ENCODE measurements at places on chromosomes 2 and 18.

DNA sequence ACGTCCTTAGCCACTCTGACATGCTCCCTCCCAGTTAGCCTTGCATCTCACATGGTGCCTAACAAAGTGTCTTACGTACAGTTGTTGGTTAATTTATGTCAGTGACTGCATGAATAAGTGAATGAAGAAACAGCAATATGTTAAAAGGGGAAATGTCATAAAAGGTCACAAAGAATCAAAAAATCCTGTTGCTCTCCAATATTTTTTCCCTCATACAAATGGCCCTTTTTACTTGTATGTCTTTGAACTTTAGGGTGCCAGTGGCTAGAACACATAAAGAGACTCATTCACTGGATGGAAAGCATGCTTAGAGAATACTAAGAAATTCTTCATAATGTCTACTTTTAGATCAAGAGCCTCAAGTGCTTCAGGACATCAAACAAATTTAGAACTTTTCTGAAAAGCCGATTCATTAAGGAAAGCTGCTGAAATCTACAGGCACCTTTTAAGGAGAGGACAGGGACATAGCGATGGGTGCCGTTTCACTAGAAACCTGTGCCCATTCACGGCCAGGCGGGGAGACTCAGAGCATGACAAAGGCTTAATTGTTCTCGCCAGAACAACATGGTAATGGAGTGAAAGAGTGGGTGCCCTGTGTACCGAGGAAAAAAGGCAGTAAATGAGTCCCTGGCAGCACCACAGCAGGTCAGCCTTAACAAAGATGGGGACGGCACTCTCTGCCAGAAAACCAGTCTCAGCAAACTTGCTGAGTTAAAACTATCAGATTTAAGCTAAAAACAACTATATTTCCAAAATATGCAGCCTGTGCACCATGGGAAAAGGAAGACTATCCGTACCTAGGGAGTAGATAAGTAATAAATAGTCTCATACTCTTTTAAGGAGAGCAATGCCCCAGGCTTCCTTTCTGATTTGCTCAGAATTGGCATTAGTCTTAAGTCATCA, 71.6 kb upstream of the SPTBN1 start:
- DNase-seq: peak; percentile 59

GRCh38 chr18:23986600-23987359, 27.8 kb upstream of the TTC39C start:
- DNase-seq: no peak

DNA sequence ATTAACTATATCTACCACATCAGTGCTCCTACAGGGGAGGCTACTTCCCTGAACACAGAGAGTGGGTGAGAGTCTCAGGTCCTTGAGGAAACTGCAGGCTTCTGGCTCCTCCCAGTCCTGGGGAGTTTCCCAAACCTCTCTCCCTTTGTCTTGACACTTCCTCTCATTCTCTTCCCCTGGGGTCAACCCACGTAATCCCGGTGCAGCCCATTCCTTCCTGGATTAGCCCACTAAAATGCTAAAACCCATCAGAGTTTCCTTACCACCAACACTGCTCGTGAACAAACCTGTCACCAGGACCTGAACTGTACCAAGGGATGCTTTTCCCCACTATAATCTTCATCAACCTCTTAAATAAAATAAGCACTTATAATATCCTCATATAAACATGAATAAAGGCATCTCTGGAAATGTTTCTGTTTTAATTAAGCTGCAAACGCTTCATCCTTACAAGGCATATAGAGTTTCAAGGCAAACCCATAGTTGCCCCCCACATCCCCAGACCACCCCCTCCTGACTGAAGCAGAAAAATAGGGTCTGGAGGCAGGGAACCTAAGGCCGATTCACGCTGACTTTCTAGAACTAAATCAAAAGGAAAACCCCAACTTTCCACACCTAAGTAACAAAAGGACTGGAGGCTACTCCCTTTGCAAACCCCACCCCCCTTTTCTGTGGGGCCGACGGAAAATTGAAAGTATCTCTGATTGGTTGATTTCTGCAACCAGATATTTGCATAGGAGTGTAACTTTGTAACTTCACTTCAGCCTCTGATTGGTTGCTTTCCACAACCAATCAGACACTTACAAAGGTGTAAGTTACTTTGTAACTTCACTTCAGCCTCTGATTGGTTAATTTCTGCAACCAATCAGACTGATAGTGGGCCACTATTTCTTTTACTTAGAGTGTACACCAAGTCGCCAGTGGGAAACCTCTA, 19.0 kb downstream of the TMSB10 start:
- DNase-seq: no peak

DNA sequence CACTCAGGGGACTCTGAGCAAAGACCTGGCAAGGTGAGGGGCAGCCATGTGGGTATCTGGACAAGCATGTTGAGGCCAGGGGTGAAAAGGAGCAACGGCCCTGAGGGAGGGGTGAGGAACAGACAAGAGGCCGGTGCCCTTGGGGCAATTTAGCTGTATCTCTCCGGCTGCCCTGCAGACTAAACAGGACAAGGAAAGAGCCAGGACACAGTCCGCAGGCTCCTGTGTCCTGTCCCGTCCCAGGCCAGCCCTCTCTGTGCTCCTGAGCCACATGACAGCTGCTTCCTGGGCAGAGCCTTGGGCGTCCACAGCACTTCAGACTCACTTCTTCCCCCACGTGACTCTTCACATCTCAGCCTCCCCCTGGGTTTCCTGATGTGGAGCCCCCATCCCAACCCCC, 206.1 kb downstream of the KLHL29 start:
- no peak for DNase-seq

DNA sequence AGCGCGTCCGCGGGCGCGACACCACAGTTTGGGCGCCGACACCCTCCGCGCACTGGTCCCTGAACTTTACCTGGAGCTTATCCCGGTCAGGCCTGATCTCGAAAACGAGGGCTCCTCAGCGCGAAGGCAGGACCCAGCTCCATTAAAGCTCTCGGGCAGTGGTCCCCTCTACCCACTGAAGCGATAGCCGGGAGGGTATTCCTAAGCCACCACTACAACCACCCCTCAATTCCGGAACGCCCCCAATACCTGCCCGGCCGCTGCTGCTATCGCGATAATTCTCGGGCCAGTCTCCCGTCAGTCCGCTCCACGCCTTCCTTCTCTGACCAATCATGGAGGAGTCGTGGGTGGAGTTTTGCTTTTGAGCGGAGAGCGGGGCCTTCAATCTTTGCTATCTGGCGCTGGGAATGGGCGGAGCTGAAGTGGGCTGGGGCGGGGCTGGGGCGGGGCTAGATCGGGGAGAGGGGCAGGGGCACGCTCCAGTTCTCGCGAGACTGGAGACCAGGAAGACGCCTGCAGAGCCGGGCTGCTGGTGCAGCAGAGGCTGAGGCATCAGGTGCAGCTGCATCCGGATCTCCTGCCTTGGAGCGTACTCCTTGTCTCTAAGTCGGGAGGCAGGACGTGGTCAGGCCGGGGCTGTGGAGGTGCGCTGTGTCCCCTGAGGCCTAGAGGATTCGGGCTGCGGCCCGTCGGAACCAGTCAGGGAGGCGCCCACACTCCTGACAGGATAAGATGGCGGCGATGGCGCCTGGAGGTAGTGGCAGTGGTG, at the start of the genes PIGN and RELCH:
TSS of gene PIGN (minus strand) at position 283 of the 769 bp plus-strand sequence. CDS start 25,703 bp downstream, outside the sequence.
TSS of gene RELCH (plus strand) at position 482 of the 769 bp plus-strand sequence. CDS start at position 733, 251 bp downstream.
- DNase-seq: peak; percentile 91

DNA sequence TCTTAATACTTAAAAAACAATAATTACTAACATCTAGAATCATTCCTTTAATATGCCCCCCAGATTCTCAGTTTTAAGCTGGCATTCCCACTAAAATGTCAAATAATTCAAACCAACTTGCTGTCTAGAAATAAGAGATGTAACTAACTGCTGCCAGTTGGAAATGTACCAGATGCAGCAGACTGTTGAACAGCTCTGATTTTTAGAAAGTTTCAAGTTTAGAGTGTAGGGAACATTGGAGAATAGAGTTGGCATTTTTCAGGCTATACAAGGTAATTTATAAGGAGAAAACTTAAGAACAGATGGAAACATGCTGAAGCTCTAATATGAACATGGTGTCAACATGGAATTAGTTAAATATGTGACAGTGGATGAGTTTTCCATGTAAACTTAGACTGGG, 101.4 kb downstream of the PTRHD1 start:
- DNase-seq: no peak

DNA sequence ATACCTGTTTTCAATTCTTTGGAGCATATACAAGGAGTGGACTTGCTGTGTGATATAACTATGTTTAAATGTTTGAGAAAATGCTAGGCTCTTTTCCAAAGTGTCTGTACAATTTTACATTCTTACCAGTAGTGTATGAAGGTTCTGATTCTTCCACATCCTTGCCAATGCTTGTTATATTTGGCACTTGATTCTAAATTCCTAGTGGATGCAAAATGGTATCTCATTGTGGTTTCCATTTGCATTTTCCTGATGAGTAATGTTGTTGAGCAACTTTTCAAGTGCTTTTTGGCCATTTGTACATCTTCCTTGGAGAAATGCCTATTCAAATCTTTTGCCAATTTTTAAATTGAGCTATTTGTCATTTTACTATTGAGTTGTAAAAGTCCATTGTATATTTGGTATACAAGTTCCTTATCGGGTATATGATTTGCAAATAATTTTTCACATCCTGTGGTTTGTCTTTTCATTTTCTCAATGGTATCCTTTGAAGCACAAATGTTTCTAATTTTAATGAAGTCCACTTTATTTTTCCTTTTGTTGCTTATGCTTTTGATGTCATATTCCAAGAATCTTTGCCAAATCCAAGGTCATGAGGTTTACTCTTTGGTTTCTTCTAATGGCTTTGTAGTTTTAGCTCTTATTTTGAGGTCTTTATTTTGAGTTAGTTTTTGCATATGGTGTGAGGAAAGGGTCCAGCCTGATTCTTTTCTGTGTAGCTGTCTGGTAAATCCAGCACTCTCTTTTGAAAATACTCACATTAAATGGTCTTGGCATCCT, 33.2 kb upstream of the CWC22 start:
- no peak for DNase-seq

DNA sequence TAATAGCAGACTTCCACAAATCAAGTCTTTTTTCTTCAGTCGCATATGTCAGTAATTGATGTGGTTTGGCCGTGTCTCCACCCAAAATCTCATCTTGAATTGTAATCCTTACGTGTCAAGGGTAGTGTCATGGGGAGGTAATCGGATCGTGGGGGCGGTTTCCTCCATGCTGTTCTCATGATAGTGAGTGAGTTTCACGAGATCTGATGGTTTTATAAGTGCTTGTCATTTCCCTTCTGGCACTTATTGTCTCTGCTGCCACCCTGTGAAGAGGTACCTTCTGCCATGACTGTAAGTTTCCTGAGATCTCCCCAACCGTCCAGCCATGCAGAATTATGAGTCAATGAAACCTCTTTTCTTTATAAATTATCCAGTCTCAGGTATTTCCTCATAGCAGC, 478.8 kb downstream of the PTPRM start:
- no peak for DNase-seq

DNA sequence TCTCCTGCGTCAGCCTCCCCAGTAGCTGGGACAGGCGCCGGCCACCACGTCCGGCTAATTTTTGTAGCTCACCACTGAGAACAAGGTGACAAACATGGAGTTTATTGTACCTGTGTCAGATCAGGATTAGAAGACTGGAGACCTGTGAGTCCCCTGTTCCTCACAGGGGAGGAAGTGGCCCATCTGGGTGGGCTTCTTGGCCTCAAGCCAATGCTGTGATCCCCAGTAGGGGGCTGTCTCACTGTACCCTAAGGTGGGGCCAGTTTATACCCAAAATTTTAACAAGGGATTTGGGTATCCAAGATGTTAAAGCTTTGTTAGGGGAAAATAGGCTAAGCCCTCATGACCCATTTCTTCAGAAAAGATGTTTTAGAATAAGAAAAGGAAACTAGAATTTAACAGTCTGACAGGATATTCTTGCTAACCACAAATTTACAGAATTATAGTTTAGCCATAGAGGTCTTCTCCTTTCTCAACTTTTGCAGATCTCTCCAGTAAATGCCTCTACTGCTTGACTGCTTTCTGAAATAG, 16.3 kb downstream of the PCBP1 start:
- no peak for DNase-seq

GRCh38 chr18:78875016-78875777, 104.4 kb upstream of the SALL3 start:
- no peak for DNase-seq

DNA sequence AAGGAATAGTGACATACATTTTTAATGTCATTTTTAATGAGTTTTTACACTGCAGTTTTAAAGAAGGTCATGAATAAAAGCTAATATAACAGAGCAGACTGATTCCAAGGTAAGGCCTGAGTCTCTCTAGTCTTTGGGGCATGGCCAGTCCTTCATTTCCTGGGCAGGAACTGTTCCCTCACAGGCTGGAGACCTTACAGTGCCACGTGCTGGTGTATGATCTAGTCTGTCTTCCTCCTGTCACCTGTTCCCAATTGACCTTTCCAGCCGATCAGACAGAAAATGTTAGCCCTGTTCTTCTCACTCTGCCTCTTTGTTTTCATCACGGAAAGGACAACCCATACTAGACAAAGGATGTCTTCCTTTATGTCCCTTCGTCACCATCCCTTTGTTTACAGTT, 33.6 kb downstream of the ZCCHC2 start:
- DNase-seq: no peak

DNA sequence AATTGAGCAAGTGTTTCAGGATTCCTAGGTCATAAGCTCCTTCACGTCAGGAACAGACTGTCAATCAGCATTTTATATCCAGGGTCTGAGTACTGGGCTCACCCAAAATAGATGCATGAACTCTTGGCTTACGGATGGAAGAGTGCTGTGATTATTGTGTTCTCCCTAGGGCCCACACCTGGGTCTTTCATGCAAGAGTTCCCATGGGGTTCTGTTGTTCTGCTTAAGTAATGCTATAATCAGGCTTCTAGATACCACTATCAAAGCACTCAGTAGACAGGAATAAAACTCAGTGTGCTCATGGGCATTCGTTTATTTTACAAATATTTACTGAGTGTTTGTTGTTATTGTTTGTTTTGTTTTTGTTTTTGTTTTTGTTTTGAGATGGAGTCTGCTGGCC, 46.4 kb upstream of the PMAIP1 start:
- DNase-seq: no peak

GRCh38 chr2:47905386-47906156, 727 bp downstream of the FBXO11 start:
- peak; percentile 54 for DNase-seq

DNA sequence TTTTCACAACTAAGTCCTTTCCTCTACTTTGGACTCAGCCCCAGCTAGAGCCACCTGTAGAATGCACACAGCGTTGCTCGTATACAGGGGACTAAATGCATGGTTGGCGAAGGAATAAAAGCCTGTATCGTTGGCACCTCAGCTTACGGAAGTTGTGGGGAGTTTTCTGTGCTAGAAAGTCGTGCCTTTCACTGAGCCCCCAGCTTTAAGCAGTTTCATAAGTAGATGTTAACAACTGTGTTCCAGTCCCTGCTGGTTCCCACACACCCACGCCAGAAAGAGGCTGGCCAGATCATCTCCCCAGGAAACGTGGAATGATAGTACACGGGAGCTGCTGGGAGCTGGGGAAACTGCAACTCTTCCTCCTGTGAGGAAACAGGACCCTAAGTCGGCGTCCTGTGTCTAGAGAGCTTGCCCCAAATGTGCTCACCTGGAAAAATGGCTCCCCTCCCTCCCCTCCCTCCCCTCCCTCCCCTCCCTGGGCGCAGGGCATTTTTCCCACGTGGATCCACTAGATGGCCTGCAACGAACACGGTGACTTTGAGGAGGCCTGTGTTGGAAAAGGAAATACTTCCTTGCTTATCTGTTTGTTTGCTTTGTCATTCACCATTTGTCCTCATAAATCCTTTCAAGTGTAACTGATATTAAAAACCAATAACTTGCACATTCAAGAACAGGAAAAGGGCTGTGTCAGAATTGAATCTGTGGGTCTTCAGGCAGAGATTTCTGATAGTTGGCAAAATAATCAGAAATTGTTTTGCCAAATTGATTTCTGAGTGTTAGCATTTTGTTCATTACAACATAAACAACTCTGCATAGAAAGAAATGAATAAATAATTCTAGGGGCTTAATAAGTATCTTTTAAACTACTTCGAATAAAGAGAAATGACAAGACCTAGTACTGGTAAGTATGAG, 43.9 kb upstream of the RFX8 start:
- DNase-seq: peak; percentile 41

- no peak for DNase-seq
Measured at GRCh38 chr2:45750484-45750883, 99.0 kb downstream of the PRKCE start.

All from posterior cingulate gyrus (tissue), 11 donors.